ENCODE measurements at places on chromosomes 1 and 21.

DNA sequence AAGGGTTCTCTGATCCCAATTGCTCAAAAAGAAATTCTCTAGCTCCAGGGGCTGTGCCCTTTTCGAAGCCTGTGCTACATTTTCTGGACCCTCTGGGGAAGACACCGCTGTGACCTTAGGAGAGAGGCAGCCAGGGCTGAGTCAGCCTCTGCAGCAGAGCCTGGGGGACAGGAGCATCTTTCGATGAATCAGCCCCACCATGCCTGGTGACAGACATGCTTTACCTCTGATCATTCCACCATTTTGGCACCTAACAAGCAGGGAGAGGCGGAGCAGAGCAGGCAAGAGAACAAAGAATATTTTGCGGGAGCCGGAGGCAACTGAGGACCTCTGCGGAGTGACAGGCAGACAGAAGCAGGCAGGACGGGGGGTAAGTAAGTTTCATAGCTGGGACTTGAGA is 84.9 kb downstream of the VWA5B1 start:
- DNase-seq: no peak

- no peak for DNase-seq
Measured at GRCh38 chr1:22137004-22137720, 5.7 kb downstream of the WNT4 start.

GRCh38 chr1:228989992-228990827 is 254.9 kb downstream of the RHOU start:
- no peak for DNase-seq

- DNase-seq: no peak
Measured at GRCh38 chr1:225828706-225829345, 18.9 kb downstream of the EPHX1 start.

DNA sequence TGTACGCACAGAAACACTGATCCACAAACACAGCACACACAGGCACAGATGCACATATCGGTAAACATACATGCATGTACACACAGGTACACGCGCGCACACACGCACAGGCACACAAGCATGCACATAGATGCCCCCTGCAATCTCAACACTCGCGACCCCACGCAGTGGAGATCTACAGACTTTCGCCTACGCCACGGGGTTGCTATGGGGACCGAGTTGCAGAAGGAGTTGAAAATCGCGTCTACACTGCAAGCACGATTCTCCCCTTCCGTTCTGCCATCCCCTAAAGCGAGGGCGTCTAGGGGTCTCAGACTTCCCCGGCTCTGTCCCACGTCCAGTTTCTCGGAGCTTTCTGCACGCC is 826 bp downstream of the TRIM17 start:
- no peak for DNase-seq

GRCh38 chr1:18630511-18631495 is at the start of gene PAX7:
TSS of gene PAX7 (plus strand) at chr1:18630846. CDS start at chr1:18631604, 758 bp downstream.
- DNase-seq: no peak

- no peak for DNase-seq
Measured at GRCh38 chr1:93288558-93288957, 57.1 kb upstream of the DR1 start.

DNA sequence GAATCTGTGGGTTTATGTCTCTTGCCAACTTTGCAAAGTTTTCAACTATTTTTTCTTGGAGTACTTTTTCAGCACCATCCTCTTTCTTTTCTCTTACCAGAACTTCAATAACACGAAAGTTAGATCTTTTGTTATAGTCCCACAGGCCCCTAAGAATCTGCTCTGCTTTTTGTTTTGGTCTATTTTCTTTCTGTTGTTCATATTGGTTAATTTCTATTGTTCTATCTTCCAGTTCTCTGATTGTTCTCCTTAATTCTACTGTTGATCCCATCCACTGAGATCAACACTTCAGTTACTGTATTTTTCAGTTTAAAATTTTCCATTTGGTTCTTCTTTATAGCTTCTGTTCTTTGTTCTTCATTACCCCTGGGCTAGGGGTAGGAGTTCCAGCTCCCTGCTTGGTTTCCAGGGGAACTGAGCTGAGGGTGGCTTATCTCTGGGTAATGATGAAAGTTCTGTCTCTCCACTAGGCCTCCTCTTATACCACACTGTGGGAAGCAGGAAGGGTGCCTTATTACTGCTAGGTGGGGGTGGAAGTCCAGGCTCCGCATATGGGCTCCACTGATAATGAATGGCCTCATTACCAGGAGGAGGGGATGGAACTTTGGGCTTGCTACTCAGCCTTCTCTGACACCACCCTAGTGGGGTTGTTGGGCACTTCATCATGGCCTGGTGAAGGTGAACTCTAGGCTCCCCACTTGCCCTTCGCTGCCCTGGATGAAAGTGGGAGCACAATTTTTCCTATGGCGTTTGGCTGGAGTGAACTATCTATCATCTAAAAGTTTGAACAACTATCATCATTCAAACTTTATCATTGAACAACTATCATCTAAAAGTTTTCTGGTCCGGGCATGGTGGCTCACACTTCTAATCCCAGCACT is 39.3 kb downstream of the NAV1 start:
- DNase-seq: no peak

DNA sequence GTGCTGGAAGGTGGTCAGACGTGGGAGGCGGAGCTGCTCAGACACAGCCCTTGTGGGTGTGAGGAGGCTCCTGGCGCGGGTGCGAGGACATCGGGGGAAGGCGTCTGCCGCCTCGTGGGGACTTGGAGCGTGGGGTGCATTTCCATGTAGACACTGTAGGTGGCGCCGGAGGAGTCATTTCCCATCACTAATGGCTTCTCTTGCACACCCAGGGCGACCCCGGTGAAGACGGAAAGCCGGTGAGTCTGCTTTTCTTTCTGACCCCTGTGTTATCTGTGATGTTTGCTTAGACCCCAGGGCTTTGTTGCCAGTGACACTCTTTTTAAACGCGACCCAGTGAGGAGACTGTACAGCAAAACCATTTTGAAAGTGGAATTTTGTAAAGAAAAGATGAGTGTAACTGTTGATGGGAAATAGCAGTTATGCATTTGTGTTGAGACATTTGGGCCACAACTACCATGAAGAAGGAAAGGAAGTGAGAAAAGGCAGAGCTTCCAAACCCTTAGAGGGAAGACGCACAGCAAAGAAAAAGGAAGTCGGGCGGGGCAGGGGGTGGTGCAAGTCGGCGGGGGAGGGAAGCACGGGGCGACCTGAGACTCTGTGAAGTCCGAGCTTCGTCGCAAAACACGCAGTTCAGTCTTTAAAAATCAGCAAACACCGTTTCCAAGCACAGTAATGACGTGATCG is 64.0 kb downstream of the SLC19A1 start:
- no peak for DNase-seq

GRCh38 chr1:105874621-105875020 is 1181.9 kb upstream of the PRMT6 start:
- no peak for DNase-seq

DNA sequence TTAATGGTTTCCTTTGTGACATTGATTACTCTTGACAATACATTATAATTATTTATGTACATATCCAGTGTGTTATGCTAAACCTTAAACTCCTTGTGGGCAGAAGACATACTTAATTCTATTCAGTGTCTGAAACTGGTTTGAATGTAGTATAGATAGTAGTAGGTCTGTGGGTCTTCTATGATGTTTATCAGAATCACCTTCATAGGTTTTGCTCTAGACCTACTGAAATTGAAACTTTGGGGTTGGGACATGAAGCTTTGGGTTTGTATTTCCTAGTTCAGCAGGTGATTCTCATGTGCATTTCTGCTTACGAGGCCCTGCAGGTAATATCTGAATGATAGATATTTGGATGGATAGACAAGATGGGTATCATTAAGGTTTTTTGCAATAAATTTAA is 48.6 kb downstream of the MIGA1 start:
- no peak for DNase-seq

DNA sequence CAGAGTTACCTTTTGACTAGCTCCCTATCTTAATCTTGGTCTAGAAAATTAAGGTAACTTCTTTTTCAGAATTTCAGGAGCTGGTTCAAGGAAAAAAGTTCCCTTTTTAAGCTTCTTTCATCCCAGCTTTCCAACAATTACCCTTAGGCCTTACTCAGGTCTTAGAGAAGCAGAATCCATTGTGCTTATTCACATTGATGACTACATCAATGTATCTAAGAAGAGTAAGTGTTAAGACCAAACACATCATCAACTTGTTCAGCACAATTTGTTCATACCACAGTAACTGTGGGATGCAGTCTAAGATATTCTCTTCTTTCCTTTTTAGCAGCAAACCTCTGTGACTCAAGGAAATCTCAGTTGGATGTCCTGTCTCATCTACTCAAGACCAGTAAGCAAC is 4.1 kb downstream of the MRPL9 start:
- no peak for DNase-seq

- DNase-seq: no peak
Measured at GRCh38 chr1:84550826-84551225, 23.4 kb downstream of the CTBS start.

- DNase-seq: peak; percentile 47
Measured at GRCh38 chr1:2290595-2291510, 62.7 kb downstream of the SKI start.

- DNase-seq: no peak
Measured at GRCh38 chr1:54337034-54337433, 69.2 kb downstream of the SSBP3 start.

DNA sequence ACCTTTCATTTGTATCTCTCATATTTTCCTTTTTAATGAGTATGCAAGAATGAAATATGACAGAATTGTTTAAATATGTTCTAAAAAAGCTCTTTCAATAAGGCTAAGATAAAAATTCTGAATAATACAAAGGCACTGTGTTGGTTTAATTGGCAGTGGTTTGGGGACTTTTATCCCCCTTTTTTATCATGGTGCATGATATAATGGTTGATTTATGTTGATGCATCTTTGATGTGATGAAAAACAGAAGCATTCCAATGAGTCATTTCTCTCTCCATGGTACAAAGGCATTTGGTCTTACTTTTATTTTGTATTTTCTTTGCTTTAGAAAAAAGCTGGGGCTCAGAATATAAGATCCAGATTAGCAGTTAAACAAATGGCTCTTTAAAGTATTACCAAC is 127.2 kb upstream of the GREM2 start:
- DNase-seq: no peak

- DNase-seq: no peak
Measured at GRCh38 chr1:155608888-155609225, 1.2 kb upstream of the MSTO1 start.

GRCh38 chr21:16815243-16815642 is 697.6 kb upstream of the CXADR start:
- no peak for DNase-seq

DNA sequence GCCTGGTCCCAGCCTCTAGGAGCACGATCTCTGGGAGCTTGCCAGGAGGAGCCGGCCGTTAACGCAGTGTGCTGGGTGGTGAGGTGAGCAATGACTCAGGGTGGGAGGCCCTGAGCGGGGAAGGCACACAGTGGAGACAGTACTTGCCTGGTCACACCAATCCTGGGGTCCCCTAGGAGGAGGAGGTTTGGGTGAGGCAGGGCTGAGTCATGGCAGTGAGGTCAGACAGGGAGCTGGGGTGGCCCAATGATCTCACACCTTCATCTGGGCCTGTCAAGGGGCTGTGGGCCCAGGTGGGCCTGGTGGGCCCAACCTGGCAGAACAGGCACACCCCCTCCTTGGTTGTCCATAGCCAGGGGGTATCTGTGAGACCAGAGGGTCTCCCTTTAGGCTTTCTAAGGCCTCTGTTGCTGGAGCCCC is 8.6 kb upstream of the EDN2 start:
- no peak for DNase-seq

GRCh38 chr1:91065337-91065736 is 43.5 kb upstream of the ZNF644 start:
- no peak for DNase-seq

DNA sequence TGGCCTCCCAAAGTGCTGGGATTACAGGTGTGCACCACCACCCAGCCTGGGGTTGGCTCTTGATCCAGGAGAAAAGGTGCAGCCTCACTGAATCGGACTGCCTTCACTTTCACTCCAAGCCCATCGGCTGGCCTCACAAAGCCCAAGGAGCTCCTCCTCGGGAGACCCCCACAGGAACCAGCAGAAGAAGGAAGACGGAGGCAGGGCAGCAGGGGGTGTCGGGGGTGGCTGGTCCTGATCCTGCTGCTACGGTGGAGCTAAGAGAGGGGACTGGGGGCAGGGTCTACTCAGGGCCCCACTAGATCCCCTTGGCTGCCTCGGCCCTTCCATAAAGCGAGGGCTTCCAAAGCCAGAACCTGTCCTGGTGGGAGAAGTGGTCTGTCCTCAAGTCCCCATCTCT is 93.9 kb downstream of the STUM start:
- DNase-seq: no peak

DNA sequence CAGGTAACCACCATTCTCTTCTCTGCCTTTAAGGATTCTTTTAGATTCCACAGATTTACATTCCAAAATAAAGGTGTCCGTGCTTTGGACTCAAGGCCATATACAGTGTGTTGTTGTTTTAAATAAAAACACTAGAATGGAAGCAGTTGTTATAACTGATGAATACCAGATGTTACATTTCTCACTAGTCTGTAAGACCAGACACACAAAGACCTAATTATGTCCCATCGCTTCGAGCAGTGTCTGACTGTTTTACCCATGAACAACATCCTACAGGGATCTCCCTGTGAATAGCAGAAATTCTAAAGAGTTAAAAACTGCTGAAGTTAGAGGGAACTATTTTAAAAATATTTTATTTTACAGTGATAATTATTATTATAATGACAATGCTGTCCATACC is 574.7 kb upstream of the ZP4 start:
- DNase-seq: no peak

DNA sequence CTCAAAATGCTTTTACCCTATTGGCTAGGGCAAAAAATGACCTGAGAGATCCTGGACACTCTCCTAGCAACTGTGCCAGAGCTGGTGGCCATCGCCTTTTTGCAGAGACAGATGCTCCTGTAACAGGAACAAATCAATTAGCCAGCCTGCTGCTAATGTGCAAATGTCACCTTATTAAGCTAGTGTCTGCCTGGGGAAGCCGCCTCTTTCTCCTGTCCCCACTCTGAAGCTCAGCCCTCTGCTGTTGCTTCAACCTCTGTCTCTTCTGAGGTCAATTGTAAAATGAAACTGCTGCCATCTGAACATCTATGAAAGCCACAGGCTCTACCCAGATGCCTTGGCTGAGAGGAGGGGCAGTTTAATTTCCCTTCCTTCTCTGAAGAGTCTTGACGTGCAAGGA is 85.5 kb upstream of the CACNA1E start:
- DNase-seq: no peak

GRCh38 chr1:64488862-64489261 is 18.9 kb downstream of the CACHD1 start:
- no peak for DNase-seq

- no peak for DNase-seq
Measured at GRCh38 chr1:227763246-227764018, 28.2 kb downstream of the SNAP47 start.

GRCh38 chr1:103459346-103459745 is 66.2 kb upstream of the RNPC3 start:
- DNase-seq: no peak

GRCh38 chr1:157270705-157271274 is 132.6 kb upstream of the ETV3 start:
- DNase-seq: no peak

- no peak for DNase-seq
Measured at GRCh38 chr1:227886993-227887696, 60.6 kb downstream of the WNT9A start.

- no peak for DNase-seq
Measured at GRCh38 chr1:160360227-160360695, 6.6 kb upstream of the NHLH1 start.
